Suppressor macrophage treated with lipopolysaccharide for 4 hours (primary cell): ENCODE measurements at places on chromosomes 4 and X.

- DNase-seq: no peak
These were observed 74.1 kb downstream of the ARHGAP10 start for GRCh38 chr4:147805946-147806345.

- peak; percentile 42 for DNase-seq
These were observed 11.2 kb upstream of the AMOT start for GRCh38 chrX:112851806-112852205.

GRCh38 chrX:19443869-19444526 is 71.3 kb downstream of the MAP3K15 start:
- DNase-seq: no peak

- DNase-seq: no peak
These were observed 31.3 kb upstream of the CHM start for GRCh38 chrX:86078650-86079049.

GRCh38 chrX:38327007-38327774 is at the start of gene RPGR:
RPGR (minus strand) TSS chrX:38327509; CDS start chrX:38327367, 142 bp downstream.
- peak; percentile 93 for DNase-seq

DNA sequence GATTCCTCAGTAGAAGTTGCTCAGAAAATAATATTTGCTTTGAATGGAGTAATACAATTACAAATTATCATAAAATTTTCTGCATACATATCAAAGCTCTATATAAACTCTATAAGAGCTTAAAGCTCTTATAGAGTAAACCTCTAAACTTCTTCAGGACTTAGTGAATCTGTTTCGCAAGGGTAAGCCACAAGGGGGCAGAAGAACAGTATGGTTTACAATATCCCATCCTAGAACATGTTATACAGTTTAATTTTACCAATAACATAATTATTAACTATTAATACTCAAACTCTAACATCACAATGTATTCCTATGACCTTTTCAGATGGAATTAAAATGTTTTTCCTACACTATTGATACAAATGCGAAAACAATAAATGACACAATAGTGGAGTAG is 33.8 kb upstream of the SPANXN1 start:
- DNase-seq: no peak
